Stromal cell of bone marrow (primary cell): ENCODE measurements at places on chromosomes 13 and 19.

- peak; percentile 73 for DNase-seq
Measured at GRCh38 chr13:46908501-46908900, 11.6 kb upstream of the HTR2A start.

DNA sequence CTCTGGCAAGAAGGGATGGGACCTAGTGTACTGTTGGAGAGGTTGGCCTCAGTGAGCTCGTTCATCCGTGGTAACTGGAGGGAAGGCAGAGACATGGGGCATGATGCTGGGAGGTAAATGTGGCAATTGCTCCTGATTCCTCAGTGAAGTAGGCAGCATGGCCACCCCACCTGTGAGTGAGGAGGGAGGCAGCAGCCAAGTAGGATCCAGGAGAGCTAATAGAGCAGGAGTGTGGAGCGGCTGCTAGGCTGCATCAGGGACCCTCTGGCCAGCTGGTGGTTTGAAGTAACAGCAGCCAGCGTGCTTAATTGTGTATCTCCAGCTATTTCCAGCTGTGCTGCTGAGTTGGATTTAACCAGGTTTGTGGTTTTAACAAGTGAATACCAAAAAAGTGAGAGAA lies 24.7 kb downstream of the TM9SF2 start:
- no peak for DNase-seq

- no peak for DNase-seq
Measured at GRCh38 chr13:27367570-27367969, 56.8 kb upstream of the GTF3A start.

- no peak for DNase-seq
Measured at GRCh38 chr13:20422362-20422761, 103.3 kb downstream of the CRYL1 start.

- peak; percentile 35 for DNase-seq
Measured at GRCh38 chr13:84896128-84896527, 903.1 kb downstream of the SLITRK6 start.

GRCh38 chr19:12782424-12783290 lies 7.3 kb upstream of the HOOK2 start:
- peak; percentile 65 for DNase-seq

DNA sequence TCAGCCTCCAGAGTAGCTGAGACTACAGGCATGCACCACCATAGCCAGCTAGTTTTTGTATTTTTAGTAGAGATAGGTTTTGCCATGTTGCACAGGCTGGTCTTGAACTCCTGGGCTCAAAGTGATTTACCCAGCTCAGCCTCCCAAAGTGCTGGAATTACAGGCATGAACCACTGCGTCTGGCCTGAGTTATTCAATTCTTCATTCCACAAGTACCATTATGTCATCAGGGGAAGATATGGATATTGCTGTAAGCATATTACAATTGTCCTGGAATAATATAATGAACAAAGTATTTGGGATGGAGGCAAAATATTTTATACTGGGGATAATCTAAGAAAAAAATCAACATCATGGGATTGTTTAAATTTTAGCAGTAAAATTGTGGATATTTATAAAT lies 646.0 kb upstream of the SLITRK6 start:
- no peak for DNase-seq

GRCh38 chr13:33275916-33276315 lies 9.6 kb downstream of the STARD13 start:
- no peak for DNase-seq

DNA sequence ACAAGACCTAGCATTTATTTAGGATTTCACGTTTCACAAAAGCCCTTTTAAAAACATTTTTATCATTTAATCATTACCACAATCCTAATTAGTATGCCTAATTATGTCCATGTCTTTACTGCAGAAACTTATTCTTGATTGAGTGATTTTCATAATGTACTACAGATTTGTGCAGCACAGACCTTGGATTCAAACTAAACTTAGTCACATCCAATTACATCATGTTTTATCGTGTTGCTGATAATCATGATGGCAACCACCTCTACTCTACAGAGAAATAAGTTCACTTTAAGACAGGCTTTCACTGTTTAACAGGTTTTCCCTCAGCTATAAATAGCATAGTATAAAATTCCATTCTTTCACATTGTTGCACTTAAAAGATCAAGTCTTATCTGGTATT lies 240.9 kb upstream of the RFC3 start:
- no peak for DNase-seq

DNA sequence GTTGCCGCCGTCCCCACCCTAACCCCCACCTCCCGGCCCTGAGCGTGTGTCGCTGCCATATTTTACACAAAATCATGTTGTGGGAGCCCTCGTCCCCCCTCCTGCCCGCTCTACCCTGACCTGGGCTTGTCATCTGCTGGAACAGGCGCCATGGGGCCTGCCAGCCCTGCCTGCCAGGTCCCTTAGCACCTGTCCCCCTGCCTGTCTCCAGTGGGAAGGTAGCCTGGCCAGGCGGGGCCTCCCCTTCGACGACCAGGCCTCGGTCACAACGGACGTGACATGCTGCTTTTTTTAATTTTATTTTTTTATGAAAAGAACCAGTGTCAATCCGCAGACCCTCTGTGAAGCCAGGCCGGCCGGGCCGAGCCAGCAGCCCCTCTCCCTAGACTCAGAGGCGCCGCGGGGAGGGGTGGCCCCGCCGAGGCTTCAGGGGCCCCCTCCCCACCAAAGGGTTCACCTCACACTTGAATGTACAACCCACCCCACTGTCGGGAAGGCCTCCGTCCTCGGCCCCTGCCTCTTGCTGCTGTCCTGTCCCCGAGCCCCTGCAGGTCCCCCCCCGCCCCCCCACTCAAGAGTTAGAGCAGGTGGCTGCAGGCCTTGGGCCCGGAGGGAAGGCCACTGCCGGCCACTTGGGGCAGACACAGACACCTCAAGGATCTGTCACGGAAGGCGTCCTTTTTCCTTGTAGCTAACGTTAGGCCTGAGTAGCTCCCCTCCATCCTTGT lies 6.4 kb downstream of the YIPF2 start:
- no peak for DNase-seq

- DNase-seq: peak; percentile 7
Measured at GRCh38 chr19:35868172-35868822, at the start of gene APLP1. Gene APLP1, plus strand, starts transcription at chr19:35868574. Its CDS starts 63 bp downstream, at chr19:35868637.

- no peak for DNase-seq
Measured at GRCh38 chr13:111265006-111265700, 55.3 kb upstream of the TEX29 start.

DNA sequence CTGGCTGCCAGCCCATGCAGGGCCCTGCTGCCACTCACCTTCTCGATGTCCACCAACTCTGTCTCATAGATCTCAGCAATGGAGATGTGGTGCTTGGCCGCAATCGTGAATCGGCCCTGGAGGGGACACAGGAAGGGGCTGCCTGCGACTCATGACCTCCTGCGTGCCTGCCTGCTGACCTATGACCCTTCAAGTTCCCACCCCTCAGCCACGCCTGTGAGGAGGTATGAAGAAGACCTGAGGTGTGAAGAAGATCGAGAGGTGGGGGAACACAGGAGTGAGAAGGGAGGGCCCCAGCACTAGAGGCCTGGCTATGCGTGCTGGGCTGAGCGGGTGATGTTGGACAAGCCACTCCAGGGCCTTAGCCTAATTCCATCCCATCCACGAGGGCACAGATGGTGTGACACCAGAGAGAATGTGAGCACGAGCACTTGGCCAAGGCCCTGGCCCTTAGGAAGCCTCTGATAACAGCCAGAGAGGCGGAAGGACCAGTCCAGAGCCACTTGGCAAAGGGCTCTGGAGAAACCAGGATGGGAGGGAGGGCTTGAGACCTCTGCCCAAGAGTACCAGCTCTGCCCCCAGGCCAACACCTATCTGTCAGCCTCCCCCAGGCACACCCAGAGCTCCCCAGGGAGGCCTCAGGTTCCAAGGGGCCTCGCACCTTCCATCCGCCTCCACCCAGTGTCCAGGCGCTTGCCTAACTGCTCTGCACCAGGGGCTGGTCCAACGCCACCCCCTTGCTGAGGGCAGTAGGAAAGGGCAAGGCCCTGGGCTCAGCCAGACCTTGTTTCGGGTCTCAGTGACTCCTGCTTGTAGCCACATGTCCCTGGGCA lies 9.6 kb upstream of the KPTN start:
- no peak for DNase-seq

DNA sequence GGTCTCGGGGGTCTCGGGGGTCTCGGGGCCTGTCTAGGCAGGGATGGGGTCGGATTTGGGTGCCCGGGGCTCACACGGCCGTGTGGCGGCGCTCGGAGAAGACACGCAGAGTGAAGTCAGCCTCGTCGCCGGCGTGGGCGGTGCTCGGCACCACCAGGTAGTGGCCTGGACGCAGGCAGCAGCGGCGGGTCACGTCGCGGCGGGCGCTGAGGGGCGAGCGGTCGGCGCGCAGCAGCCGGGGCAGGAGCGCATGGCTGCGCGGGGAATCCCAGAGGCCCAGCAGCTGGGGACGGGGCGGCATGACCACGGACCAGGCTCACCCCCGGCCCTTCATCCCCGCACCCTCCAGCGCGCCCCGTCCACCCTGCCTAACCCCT lies 8.2 kb downstream of the CAPN12 start:
- no peak for DNase-seq

DNA sequence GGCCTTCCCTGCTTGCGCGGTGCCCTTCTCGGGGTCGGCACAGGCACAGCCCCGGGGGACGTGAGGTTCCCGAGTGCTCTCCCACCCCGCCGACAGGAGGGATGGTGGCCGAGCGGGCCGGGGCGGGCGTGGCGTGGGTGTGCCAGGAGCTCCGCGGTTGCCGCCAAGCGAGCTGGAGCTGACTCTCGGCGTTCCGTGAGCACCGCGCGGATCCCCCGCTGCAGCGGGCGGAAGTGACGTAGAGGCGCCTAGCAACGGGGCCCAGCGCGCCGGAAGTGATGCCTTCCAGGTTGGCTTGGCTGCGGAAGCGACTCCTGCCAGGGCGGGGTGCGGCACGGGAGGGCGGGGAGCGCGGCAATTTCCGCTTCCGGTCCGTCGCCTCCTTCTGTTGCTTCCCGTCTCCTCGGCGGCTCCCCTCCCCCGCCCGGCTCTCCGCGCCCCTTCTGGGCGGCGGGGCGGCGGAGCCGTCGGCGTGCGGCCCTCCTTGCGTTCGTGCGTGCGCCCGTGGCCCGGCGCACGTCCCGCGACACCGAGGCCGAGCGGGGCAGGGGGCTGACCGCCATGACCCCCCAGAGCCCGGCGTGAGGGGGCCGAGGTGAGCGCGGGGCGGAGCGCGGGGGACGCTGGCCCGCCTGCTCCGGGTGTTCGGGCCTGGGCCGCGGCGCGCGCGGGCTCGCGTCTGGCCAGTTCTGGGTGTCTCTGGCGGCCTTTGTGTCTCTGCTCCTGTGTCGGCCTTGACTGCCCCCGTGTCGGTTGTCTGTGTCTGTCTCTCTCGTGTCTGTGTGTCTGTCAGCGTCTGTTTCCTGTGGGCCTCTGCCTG lies at the start of gene EPN1:
Gene EPN1 (plus strand): TSS at position 386 of the 820 bp plus-strand sequence. CDS start 3,402 bp downstream, outside the sequence.
- DNase-seq: peak; percentile 92

DNA sequence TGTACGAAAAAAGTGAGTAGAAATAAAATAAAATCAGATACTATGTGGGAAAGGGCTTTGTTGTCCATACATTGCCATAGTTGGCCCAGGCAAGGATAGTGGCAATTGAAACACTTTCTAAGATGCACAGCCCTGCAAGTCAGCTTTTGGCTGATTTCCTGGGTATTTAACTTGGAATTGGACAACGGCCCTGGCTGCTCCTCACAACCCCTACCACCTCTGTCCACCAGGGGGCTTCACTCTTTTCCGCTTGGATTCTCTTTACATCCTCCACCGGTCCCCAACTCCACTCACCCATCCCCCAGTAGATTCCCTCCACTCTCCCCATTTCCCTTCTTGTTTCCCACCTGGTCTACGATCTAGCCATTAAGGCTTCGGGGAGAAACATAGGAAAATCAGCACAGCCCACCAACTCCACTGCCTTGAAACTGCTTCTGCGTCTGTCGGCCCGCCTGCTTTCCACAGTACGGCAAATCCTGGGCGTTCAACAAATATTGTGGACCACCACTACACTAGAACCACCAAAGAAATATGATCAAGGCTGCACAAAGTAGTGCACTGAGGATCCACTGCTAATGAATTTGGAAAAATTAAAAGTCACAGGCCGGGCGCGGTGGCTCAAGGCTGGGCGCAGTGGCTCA lies 48.6 kb upstream of the GTF3A start:
- peak; percentile 57 for DNase-seq

DNA sequence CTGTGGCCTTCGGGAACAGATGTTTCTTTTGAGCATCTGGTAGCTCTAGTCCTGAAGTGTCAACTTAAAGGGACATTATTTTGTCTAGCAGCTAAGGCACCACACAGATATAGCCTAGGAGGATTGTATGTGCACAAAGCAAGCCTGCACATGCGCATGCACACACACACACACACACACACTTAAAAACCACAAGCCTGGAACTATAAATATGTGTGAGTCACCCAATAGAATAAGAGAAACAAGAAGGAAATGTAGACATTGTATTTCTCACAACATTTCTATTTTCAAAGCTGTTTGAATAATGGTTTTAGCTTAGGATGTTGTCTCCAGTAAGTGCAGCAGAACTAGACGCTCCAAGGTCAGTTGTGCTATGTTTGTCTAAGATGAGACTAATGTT lies 516.5 kb downstream of the SUCLA2 start:
- DNase-seq: peak; percentile 33

DNA sequence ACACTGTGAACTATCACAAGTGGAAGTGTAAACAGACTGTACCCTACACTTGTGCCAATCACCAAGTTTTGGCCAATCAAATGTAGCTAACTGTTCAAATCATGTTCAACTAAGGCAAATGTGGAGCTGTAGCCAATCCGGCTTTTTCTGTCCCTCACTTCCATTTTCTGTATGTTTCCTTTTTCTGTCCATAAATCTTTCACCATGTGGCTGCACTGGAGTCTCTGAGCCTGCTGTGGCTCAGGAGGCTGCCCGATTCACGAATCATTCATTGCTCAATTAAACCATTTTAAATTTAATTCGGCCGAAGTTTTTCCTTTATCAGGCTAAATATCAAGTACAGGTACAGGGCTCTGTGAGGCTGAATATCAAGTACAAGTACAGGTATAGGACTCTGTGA lies 216.5 kb downstream of the RFC3 start:
- no peak for DNase-seq

GRCh38 chr19:50555450-50556281 lies 12.6 kb downstream of the LRRC4B start:
- DNase-seq: no peak

- DNase-seq: peak; percentile 18
Measured at GRCh38 chr19:5112681-5113575, 144.0 kb downstream of the KDM4B start.

- no peak for DNase-seq
Measured at GRCh38 chr19:31543456-31543855, 194.2 kb upstream of the TSHZ3 start.

DNA sequence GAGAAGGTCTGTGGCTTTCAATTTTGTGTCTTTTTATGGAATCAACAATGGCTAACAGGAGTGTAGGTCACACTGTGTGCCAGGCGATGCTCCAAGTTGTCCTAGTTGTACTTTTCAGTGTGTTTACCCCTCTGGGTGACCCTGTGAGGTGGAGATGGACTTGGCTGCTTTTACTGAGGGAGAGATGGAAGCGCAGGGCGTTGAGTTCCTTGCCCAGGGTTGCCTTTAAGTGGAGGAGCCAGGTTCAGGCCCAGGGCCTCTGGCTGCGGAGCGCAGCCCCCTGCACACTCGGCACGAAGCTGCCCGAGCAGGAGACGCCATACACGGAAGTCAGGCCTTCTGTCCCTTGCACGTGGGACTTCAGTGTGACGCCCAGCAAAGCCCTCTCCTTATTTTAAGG lies 112.8 kb downstream of the RAB20 start:
- no peak for DNase-seq
